ENCODE measurements at places on chromosomes 3 and 15.
A peak's percentile ranks its signal among the peaks of the same experiment; 100 is the strongest.

DNA sequence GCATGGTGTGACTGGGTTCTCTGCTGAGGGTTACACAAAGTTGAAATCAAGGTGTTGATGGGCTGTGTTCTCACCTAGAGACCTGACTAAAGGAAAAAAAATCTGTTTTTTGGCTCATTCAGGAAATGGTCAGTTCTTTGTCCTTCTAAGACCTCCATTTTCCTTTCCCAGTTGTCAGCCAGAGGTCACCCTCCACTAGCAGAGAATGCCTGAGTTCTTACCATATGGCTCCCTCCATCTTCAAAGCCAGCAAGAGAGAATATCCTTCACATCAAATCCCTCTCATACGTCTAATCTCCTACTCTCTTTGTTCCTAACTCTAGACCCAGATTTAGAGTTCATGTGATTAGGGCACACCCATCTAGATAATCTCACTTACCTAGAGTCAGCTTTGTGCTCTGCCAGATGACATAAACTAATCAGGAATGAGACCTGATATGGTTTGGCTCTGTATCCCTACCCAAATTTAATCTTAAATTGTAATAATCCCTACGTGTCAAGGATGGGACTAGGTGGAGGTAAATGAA is 19.4 kb downstream of the ANKRD28 start:
- DNase-seq, result no peak

DNA sequence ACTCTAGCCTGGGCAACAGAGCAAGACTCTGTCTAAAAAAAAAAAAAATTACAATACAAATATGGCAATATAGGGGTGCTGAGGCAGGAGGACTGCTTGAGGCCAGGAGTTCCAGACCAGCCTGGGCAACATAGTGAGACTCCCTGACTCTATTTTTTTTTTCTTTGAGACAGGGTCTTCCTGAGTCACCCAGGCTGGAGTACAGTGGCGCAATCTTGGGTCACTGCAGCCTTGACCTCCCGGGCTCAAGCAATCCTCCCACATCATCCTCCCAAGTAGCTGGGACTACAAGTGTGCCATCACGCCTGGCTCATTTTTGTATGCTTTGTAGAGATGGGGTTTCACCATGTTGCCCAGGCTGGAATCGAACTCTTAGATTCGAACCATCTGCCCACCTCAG is 17.3 kb upstream of the RAB11A start:
- DNase-seq, result no peak

DNA sequence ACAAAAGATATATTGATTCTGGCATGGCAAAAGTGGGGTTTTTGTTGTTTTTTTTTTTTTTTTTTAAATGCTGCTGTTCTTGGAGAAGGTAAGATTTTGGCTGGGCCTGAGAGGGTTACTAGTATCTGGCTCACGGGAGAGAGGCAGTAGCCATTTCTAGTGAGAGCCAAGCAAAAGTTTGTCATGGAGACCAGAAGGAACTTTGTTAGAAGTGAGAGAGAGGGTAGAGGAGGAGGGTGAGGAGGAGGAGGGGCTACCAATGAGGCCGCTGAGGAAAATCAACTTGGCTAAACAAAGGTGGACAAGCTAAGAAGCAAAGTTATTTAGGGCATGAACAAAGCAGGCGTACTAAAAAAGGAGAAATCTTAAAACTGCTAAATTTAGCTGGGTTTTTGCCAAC is 48.9 kb upstream of the STRIT1 start:
- no peak for DNase-seq

DNA sequence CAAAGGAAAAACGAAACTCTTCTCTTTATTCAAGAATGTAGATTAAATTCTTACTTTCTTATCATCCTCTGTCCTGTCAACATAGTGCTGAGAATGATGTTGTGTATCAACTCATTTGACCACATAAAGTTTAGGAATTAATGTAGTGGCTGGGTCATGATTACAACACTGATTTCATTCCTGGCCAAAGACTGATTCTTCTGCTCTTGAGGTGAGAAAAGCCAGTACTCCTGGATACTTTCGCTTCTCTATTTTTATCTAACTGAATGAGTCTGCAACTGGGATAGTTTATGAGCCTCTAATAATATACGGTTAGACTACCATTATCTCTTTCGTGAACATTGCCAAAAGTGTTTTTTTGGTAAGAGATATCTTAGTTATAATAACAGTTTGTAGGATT is 173.0 kb downstream of the LPP start:
- no peak for DNase-seq

DNA sequence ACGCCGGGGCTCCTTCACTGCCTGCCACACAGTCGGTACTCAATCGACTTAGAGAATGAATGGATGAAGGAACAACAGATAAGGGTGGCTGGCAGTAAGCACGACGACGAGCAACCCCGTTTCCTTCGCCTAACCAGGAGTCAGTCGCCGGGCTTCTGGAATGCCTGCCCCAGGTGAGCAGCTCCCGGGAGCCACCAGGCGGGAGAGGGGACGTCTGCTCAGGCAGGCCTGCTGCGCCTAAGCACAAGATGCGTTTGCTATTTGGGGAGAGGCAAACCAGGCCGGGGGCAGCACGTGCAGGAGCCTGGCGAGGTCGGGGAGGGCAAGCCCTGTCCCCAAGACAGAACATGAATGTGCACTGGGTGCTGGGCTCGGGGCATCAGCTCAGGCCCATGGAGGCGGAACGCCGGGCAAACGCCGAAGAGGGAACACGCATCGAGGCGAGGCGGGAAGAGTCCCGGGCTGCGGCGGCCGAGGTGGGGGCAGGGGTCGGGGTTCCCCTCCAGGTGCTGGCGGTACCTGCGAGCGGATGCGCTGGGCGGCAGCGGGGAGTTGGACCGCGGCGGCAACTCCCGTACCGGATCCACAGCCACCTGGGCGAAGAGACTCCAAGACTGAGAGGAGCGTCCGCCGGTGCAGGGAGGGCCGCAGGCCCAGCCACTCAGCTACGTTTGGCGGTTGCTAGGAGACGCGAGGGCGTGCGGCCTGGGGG is at the start of gene CFAP92:
CFAP92 (minus strand) TSS at position 616 of the 712 bp plus-strand sequence. CDS start 772 bp downstream, outside the sequence.
- DNase-seq, result peak; percentile 88

DNA sequence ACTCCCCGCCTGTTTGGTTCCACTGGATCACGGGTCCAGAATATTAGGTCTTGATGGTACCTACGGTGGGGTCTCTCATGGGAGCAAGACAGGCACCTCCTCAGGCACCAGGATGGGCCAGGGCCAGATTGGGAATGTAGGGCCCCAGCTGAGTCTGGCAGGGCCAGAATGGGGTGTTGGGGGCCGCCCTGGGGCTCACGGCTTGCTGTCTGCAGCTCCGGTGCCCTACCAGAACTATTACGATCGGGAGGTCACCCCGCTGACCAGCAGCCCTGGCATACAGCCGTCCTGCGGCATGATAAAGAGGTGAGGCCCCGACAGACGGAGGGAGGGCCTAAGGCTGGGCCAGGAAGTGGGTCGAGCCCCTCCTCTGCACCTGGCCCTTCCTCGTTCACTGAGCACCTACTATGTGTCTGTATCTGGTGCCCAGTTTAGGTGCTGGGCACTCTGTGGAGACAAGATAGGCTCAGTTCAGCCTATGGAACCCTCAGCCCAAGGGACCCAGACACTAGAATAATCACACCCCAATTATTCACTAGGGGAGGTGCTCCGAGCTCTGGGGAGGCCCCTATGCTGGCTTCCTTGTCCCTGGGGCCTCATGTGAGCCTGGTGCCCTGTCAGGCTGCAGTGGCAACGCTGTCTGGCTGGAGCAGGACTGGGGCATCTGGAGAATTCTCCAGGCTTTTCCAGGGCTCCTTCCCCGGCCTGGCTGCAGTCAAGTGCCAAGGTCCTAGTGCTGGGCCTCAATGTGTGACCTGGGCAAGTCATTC is 37.9 kb downstream of the PSTPIP1 start:
- DNase-seq, result no peak

DNA sequence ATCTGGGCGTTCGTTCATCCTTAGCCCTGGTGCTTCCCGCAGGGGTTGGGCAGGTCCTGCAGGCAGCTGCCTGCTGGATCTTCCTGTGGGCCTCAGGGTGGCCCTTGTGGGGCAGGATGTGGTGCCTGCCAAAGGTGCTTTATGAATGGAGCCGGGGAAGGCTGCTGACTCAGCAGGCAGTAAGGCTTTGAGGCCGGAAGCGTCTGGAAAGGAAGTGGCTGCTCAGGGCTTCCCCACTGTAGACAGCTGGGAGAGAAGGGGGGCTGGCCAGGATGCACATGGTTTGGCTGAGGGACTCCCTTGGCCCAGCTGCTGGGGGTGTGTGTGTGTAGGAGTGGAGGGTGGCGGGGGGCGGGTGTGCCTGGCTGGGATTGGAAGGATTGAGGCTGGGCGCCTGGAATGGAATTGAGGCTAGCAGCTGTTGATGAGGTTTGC is 12.9 kb downstream of the CD276 start:
- peak; percentile 40 for DNase-seq

GRCh38 chr3:138782755-138783154 is 52.0 kb downstream of the PIK3CB start:
- no peak for DNase-seq

GRCh38 chr3:178392511-178392926 is 143.7 kb upstream of the KCNMB2 start:
- DNase-seq, result no peak

DNA sequence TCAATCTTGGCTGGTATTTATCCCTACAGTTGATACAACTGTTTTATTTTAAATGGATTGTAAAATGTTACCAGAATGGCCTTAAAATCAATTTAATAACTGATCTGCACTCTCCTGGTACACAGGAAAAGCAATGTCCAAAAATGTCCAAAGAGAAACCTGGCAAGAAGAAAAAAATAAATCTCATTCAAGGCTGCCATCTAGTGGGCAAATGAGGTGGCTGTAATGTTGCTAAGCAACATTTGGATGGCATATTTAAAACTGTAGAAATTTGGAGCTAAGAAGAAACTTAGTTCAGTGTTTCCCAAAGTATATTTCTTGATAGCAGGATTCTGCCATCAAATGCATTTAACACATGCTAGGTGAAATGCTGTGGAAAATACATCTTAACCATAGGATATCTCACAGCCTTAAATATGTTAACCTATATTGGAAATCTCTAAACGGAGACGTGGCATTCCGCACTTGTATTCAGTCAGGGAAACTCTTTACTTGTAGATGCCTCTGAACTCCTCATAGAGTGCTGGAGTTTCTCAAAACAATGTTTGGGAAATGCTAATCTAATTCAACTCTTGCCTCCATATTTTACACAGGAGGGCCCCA is 216.8 kb downstream of the ERC2 start:
- no peak for DNase-seq

- no peak for DNase-seq
Measured at GRCh38 chr3:149245738-149246451, 24.3 kb upstream of the CP start.

DNA sequence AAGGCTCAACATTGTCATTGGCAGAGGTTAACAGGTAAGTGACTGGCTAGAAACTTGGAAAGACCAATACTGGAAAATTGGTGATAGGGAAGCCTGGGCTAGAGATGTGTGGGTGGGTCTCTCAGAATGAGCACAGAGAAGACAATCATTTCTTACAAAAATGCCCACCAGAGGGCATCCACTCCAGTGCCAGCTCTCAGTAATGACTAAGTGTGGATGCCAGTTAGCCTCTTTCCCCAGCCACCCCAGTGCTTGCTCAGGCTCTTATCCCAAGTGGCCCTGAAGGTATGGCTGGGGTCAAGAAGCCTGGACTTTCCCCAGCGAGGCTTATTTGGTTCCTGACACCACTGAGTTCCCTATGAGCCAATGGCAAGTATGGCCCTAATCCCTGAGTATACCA is 115.9 kb upstream of the ST8SIA2 start:
- DNase-seq, result no peak

- DNase-seq, result no peak
Measured at GRCh38 chr3:65659396-65659795, 379.3 kb downstream of the MAGI1 start.

GRCh38 chr15:78617076-78617475 is 3.7 kb downstream of the CHRNA3 start:
- DNase-seq, result no peak

GRCh38 chr3:36172699-36173098 is 207.6 kb upstream of the STAC start:
- no peak for DNase-seq

DNA sequence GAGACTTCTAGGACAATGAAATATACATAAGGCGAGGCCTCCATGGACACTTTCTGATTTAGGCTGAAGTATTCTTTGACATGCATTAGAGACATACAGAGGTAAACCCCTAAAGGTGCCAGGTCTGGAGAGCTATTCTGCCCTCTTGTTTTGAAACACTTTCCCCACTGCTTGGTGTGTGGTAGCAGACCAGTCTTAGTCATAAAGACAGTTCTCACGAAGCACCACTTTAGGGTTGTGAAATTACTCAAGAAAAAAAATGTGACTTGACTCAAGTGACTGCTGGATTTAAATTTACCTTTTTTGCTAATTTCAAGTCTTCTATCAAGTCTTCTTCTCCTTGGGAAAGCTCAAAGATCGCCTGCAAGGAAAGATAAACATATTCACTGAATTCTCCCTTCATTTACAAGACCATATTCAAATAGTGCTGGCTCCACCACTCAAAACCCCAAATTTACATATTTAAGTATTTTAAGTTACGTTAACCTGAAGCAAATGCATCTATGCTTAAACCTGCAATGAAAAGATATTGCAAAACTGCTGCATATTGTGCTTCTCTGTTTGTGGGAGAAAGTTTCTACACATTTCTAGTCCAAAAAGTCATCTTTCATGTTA is 48.4 kb downstream of the ARHGEF3 start:
- DNase-seq, result no peak

DNA sequence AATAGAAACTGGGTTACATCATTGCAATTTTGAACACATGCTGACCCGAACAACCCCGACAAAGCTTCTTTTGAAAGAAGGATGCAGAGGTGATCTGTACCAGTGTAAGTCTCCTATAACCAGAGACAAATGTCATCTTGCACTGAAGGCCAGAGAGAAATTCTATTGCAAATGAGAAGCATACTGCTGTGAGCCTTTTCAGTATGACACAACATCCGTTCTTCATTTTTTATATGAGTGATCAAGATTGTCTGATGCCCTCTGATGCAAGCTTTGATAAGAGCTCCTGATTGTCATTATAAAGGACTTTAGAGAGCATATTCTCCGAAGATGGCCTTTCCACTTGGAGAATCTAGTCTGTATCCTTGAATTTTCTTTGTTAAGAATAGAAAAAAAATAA is 36.9 kb downstream of the PCOLCE2 start:
- no peak for DNase-seq

- no peak for DNase-seq
Measured at GRCh38 chr15:25243800-25244097, 195.1 kb downstream of the UBE3A start.

GRCh38 chr3:99789011-99789721 is 28.5 kb upstream of the CMSS1 start:
- no peak for DNase-seq

- DNase-seq, result no peak
Measured at GRCh38 chr3:59553076-59553475, 503.3 kb upstream of the CFAP20DC start.

DNA sequence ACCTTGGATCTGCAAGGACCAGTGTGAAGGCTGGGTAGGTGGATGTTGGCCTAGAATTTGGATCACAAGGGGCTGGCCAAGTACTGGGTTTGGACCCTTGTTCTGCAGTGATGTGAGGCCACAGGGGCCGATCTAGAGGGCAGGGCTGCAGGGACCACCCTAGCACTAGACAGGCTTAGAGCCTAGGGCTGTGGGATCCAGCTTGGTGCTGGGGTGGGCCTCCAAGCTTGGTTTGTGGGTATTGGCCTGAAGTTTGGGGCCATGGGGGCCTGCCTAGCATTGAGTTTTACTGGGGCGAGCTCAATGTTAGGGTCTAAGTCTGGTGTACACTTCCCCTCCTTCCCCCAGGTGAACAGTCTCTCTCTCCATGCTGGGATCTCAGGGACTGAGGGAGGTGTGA is 36.5 kb downstream of the UBE3A start:
- DNase-seq, result no peak

All from stimulated activated CD4-positive, alpha-beta T cell treated with anti-CD3 and anti-CD28 coated beads, Interleukin-1b, Interleukin-23, amount 100 ng/mL, for 1 hour (primary cell).